ENCODE measurements at places on chromosomes 13 and 19.
A peak's percentile ranks its signal among the peaks of the same experiment; 100 is the strongest.

GRCh38 chr13:51907040-51907732, 45.4 kb downstream of the CCDC70 start:
- no peak for DNase-seq

DNA sequence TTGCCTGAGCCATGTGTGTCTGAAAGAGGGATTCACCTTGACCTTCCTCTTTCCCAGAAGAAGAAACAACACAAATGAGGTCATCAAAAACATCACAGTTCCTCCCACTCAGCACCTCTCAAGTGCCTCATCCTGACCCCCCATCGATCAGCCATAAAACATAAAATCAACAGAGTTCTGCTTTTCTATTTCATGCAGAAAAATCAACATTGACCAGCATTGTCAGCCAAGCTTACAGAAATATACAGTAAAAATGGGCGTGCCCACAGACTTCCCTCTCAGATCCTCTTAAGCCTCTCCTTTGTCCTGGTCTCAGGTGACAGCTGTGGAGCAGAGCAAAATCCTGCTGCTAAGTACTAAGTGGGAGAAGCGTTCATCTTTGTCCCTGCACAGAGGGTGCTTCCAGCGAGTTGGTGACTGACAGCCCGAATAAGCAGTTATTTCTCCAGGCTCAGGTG, 213.3 kb downstream of the OLFM4 start:
- no peak for DNase-seq

DNA sequence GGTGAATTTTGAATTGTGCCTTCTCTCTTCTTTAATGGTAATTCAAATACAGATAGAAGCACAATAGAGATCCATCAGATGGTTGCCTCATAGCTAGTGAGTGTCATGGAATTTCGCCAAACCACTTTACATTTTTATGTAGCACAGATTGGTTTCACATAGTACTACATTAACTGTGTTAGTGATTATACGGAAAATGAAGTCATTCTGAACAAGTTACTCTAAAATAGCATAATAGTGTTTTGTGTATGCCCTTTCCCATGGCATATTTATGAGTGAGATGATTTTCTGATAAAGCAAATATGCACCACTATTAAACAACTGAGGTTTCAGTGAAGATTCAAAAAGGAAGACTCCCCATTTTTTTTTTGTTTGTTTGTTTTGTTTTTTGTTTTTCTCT, 1623.5 kb downstream of the PCDH9 start:
- no peak for DNase-seq

- DNase-seq, result no peak
Measured at GRCh38 chr19:30790056-30790680, 418.0 kb downstream of the ZNF536 start.

DNA sequence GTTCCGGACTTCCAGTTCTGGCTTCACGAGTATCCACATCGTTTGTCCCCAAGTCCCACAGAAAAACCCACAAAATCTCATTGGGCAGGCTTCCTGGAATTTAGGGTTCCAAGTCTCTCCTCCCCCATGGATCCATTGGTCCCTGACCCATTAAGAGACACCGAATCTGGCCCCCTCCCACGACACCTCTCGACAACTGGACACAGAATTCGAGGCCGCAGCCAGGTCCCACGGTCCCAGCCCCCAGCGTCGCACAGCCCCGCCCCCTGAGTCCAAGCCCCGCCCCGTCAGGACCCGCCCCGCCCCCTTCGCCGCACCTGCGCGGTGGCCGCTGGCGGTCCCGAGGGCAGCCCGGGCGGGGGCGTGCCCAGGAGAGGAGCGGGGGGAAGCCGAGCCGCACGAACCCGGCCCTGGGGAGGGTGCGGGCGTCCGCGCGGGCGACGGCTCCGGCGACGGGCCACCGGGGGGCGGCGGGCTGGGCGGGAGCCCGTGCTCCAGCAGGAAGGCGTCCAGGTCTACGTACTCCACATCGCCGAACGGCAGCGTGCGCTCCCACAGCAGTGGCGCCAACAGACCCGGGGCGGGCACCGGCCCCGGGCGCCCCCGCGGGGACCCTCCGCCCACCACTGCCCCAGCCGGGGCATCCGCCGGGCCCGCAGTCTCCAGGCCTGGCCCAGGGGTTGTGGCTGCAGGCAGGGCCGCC, 1.8 kb downstream of the DBP start:
- DNase-seq, result peak; percentile 42

DNA sequence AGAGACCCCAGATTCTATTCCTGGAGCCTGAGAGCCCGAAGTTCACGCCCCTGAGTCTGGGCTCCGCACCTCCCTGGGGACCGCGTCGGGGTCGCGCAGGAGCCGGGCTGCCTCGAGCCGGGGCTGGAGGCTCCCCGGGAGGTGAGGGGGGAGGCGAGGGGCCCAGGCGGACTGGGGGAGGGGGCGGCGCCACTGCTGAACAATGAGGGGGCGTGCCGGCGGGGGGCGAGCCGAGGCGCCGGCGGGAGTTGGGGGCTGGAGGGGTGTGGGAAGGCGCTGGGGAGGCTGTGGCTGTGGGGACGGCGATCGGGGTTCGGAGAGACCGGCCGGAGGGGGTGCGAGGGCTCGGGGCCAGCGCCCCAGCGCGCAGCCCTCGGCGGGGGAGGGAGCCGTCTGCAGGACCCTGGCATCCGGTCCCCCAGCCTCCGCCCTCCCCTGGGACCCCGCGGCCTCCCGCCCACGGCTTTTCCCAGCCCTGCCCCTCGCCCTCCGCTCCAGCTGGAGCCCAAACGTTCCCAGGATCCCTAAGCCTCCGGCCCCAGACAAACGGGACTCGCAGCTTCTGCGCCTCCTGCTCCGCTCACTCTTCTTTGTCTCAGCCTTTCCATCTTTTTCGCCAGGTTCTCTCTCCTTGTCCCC, 922 bp downstream of the PLEKHG2 start:
- DNase-seq, result no peak

- DNase-seq, result no peak
Measured at GRCh38 chr13:30394751-30395191, 27.5 kb upstream of the UBE2L5 start.

DNA sequence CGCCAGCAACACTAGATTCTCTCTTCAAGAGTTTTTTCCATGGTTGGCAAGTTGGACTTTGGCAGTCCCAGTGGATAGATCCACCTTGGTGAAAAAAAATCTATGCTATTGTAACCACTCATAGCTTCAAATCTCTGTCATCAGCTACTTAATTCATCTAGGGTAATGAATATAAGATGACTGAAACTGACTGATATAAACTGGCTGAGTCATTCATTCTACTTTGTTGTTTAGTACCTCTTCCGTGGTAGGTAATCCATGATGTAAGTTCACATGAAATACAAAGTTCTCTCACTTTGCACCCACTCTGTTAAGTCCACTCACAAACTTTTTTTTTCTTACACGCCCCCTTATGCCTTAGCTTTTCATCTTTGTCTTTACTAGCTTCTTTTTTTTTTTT, 1381.5 kb downstream of the SLITRK5 start:
- DNase-seq, result no peak

GRCh38 chr13:80400164-80400864, 59.4 kb upstream of the SPRY2 start:
- DNase-seq, result no peak

DNA sequence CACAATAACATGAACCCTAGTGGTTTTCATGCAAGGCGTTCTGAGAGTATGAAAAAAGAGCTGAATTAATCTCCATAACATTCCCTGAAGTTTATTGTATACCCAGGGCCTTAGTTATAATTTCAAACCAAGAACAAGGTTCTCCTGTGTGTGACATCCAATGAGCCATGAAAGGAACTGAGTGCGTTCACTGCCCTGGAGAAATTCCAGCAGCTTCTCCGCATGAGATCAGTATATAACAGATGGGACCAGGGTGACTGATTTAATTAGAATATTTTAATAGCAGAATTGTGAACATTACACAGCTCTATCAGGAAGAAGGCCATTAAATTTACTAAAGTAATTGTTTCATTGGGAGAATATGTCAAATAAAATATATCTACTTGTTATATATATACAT, 1190.5 kb upstream of the SLC10A2 start:
- DNase-seq, result no peak

DNA sequence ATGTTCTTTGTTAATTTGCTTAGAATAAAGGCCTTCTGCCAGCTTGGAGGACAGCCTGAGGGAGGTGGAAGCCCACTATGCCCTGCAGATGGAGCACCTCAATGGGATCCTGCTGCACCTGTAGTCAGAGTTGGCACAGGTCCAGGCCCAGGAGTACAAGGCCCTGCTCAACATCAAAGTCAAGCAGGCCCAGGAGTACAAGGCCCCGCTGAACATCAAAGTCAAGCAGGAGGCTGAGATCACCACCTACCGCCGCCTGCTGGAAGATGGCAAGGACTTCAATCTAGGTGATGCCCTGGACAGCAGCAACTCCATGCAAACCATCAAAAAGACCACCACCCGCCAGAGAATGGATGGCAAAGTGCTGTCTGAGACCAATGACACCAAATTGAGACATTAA, 41.7 kb downstream of the ZNF85 start:
- no peak for DNase-seq

GRCh38 chr13:52780611-52781010, 41.0 kb upstream of the CNMD start:
- DNase-seq, result no peak

GRCh38 chr19:54160854-54161253, 1.3 kb upstream of the LENG1 start:
- DNase-seq, result no peak

DNA sequence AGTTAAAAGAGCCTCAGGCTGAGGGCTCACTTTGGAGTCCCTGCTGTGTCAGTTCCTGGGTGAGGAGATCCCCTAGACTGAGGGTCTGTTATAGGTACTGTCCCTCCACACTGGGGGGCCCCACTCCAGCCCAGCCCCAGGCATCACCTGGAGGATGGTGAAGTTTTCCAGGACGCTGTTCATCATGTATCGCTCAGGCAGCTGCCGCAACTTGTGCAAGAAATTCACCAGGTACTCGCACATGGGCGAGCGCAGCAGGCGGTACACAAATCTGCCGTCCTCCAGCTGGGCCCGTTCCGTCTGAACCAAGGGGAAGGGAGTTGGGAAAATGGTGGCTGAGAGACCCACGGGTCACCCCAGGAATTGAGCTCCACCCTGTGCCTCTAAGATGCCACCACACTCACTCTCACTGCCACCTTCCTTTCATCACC, 7.1 kb downstream of the CD37 start:
- no peak for DNase-seq

DNA sequence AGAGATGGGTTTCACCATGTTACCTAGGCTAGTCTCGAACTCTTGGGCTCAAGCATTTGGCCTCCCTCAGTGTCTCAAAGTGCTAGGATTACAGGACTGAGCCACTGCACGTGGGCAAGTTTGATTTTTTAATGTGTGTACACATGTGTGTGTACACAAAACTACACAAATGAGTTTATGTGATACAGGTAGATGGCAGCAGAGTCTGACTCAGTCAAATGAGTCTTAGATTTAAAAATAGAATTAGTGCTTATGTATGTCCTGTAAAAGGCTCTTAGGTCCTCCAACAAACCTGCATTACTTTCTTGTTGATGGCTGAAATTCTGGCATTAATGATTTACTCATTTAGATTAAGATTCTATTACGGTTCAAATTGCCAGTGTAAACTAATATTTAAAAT, 293.7 kb downstream of the PCDH17 start:
- DNase-seq, result no peak

DNA sequence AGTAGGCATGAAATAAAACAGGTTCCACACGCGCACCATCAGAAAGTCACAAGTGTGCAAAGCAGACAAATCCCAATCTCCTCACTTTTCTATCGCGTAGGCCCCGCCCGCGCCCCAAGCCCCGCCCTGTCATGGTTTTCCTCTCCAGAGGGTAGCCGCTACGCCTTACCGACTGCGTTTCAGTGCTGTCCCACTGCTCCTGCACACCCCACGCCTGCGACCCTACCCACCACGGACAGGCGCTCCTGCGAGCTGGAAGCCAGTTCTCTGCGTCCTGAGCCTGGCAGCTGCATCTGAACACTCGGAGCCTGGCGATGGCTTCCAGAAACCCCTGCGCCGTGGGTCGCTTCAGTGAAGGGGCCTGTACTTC, 379 bp upstream of the ZNF470 start:
- DNase-seq, result no peak

- DNase-seq, result no peak
Measured at GRCh38 chr13:18978447-18978846, 203.2 kb downstream of the TUBA3C start.

DNA sequence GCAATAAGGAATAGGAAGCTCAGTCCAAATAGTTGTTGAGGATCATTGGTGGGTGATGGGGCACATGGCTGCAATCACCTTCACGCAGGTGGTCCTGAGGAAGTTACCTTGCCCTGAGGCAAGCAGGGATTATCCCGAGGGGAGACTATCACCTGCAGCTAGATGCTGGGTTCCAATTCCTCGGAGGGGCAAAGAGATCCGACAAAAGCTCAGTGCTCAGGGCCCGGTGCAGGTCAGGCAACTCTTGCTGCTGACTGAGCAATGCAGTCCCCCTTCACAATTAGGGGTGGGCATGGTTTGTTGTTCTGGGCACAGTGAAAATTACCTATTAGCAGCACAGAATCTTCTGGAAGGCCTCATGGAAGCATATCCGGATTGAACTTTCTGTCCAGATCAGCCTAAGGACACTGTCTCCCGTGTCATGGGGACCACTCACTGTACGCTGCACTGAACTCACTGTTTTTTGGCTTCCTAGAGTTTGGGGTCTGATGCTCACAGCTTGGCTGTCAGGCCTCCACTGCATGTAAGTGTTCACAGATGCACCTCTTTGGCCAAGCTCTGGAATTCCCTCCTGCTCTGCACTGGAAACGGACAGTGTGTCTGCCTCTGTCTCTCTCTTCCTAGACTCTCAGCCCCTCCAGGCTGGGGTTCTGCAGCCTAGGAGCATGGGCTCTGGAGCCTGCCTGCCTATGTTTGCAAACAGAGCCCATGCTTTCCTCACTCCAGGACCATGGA, 372.7 kb downstream of the ZNF536 start:
- DNase-seq, result no peak

- DNase-seq, result no peak
Measured at GRCh38 chr19:50152578-50152977, 10.5 kb downstream of the IZUMO2 start.

GRCh38 chr13:95485045-95485517, 67.4 kb upstream of the CLDN10 start:
- no peak for DNase-seq

- no peak for DNase-seq
Measured at GRCh38 chr13:46782691-46783090, 14.3 kb downstream of the ESD start.

DNA sequence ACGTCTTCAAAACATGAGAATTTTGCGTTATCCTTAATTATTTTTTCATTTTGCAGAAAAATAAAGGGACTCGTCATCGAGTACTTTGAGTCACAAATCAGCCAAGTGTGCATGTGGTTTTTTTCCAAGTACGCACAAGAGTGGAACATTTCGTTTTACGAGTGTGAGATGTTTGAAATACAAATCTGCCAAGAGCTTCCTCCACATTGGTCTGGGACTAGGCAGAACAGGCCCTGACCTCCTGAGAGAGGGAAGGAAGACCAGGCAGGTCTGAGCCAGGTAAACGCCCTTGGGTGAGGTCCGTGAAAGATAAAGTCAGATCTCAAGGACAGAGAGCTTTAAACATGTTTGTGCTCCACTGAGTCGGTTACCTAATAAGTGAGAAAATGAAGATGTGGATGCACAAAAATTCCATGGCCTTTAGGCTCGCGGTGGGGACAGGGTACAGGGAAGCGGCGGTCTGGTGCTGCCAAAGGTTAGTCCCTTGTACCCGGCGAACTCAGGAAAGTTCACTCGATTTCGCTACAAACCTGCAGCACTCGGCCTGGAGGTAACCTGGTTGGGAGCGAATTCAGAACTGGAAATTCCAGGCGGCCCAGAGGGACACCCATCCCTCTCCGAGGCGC, 473 bp upstream of the ITM2B start:
- no peak for DNase-seq

GRCh38 chr13:46909042-46909441, 12.2 kb upstream of the HTR2A start:
- no peak for DNase-seq

- no peak for DNase-seq
Measured at GRCh38 chr19:41696402-41697197, 8.5 kb upstream of the CEACAM7 start.
